ENCODE measurements at places on chromosomes 5 and 9.
A peak's percentile ranks its signal among the peaks of the same experiment; 100 is the strongest.

GRCh38 chr5:174301848-174302625, 256.5 kb downstream of the NSG2 start:
- no peak for DNase-seq

DNA sequence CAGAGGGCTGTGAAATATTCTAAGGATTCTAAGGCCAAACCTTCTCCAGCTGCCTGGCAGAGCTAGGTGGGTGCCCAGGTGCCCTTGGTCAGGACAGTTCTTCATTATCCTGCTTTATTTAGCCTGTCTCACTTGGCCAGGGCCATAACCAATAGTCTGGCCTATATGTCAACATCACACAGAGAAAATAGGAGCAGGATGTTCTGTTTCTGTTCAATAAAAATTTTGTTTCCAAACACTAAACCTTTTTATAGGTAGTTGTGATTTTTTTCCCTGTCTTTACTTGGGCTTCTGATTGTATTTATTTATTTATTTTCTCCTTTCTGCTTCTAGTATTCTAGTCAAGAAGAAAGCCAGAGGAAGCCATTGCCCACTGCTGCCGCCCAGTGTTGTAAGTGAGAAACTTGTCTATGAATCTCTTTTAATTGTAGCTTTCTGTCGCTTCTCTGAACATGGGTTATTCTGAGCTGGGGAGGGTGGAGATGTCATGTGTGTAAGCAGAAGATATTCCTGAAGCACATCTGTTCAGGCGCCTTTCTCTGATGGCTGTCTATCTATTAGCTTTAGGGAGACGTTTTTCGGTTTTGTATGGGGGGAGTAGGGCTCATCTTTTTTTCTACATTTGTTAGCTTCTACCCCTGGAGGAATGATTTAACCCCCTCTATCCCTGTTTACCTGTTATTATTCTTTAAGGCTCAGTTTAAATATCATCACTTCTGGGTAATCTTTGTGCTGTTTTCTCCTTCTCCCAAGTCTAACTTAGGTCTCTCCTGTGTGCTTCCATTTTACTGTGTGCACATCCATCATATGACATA, 97.1 kb downstream of the UNC13B start:
- DNase-seq: peak; percentile 12

DNA sequence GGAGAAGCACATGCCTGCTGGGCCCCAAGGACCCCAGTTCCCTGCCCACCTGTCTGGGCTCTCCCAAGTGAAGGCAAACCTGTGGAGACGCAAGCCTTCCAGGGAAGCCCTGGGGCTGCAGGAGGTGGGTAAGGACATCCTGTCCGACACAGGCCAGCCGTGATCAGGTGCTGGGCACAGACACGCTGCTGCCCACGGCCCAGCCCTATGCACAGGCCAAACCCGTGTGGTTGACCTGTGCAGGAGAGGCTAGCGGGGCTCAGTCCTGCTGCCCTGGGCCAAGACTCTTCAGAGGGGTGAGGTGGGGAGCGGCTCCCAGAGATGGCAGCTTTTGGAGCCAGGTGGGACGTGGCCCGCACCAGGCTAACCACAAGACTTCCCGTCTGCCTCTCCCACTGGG, 14.3 kb downstream of the LHX3 start:
- no peak for DNase-seq

DNA sequence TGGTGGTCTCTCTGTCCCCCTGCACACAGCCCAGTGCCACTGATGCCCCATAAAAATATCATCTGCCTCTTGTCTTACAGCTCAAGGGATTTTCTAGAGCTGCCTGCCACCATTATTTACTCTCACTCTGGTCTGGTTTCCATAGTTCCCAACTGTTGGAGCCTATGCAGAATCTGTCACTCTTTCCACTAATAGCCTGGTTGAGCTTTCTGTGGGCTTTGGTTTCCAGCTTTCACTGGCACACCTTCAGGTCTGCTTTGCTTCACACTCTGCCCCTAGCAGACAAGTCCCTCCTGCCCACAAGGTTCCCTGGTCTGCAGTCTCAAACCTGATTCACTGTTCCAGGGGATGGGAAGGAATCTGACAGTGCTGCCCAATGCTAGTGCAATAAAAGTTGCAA, 103.0 kb upstream of the FTMT start:
- DNase-seq: no peak

GRCh38 chr5:91367344-91367743, 15.8 kb downstream of the ARRDC3 start:
- no peak for DNase-seq

DNA sequence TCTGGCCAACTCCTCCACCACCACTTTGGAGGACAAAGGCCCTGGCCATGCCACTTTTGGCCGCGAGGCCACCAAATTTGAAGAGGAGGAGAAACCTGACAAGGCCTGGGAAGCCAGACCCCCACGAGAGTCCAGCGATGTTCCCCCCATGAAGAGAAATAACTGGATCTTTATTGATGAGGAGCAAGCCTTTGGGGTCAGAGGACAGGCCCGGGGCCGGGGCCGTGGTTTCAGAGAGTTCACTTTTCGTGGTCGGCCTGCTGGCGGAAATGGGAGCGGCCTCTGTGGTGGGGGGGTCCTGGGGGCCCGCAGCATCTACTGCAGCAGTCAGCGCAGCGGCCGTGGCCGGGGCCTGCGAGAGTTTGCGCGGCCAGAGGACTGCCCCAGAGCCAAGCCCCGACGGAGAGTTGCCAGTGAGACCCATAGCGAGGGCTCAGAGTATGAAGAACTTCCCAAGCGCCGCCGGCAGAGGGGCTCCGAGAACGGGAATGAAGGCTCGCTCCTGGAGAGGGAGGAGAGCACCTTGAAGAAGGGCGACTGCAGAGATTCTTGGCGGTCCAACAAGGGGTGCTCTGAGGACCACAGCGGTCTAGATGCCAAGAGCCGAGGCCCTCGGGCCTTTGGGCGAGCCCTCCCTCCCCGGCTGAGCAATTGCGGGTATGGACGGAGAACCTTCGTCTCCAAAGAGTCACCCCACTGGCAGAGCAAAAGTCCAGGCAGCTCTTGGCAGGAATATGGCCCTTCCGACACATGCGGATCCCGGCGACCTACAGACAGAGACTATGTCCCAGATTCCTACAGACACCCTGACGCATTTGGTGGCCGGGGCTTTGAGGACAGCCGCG, 27.4 kb upstream of the POMT1 start:
- no peak for DNase-seq

GRCh38 chr5:159021136-159021900, 78.4 kb downstream of the EBF1 start:
- no peak for DNase-seq

DNA sequence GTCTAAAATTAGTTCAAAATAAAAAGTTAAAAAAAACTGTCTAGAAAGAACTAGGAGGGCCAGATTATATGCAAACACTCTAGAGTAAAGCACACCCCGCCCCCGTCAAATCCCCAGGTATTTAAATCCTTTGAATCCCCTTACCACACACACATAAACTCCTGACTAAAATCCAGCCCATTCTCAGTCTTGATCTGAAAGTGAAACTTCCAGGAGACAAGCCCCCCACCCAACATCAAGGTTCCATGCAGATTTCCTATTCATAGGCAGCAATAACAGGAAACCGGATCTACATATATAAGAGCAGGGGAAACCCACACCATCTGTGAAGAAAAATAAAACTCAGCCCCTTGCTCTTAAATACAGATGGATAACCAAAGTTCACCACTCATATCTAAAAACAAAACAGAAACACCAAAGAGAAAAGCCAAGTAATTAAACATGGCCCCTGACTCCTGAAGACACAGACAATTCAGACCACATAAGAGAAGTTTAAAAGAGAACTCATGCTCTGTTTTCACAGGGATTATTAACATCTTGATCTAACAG, 42.3 kb downstream of the MARCHF3 start:
- peak; percentile 5 for DNase-seq

DNA sequence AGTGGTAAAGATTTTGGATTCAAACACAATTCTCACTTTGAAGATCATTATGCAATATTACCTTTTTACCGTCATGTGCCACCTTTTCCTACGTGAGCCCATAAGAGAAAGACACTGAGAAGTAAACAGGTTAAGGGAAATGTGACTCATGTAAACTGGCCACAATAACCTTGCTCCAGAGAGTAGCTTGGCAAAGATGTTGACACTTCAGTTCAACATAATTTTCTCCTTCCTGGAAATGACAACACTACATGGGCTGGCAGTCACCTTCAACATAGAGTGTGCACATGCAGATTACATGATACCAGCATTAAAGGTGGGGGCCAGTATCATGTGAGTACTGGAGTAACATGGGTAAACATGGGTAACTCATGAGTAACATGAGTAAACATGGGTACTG, 141.9 kb downstream of the CDK5RAP2 start:
- no peak for DNase-seq

DNA sequence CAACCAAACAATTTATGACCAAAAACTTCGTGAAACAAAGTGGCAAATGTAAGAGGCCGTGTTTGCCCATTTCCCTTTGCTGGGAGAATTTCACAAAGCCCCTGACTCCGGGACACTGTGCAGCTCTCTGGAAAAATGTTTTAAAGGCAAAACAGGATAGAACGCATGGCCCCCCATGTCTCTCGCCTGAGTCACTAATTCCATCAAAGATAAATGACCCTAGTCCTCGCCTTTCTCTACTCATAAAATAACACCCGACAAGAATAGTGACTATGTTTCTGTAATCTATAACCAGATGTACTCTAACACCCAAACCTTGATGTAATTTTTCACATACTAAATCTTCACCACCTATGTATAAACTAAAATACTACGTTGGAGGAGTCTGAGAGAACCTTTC, 55.7 kb upstream of the SAP30L start:
- DNase-seq: no peak

DNA sequence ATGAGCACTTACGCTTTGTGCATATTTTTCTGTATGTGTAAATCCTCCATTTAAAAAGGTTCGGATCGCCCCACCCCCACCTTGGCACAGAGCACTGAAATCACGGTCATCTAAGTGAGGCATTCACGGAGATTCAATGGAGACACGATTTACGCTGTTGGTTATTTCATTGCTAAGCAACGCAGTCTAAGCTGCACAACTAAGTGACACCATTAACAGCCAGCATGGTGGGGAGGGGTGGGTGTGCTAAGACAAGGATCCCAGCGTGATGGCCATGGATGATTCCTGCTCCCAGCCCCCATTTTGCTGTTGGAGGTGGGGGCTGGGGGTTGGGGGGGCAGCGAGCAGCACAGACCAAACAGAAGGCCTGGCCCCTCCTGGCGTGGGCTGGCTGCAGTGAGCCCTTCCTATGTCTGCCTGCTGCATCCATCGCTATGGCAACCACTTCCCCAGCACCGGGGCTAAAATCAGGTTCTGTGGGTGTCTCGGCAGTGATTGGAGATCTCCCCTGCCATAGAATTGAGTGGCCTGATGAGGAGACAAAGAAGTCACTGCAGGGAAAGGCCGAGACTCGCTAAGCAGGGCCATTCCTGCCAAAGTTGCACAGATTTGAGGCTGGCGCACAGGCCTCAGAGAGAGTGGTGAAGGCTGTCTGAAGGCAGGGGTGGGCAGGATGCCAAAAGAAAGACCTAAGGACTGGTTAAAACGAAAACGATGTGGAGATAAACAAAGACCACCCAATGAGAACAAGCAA, 14.3 kb upstream of the MARCHF6 start:
- DNase-seq: no peak

- no peak for DNase-seq
These were observed 412.8 kb downstream of the NFIB start for GRCh38 chr9:13901176-13901575.

DNA sequence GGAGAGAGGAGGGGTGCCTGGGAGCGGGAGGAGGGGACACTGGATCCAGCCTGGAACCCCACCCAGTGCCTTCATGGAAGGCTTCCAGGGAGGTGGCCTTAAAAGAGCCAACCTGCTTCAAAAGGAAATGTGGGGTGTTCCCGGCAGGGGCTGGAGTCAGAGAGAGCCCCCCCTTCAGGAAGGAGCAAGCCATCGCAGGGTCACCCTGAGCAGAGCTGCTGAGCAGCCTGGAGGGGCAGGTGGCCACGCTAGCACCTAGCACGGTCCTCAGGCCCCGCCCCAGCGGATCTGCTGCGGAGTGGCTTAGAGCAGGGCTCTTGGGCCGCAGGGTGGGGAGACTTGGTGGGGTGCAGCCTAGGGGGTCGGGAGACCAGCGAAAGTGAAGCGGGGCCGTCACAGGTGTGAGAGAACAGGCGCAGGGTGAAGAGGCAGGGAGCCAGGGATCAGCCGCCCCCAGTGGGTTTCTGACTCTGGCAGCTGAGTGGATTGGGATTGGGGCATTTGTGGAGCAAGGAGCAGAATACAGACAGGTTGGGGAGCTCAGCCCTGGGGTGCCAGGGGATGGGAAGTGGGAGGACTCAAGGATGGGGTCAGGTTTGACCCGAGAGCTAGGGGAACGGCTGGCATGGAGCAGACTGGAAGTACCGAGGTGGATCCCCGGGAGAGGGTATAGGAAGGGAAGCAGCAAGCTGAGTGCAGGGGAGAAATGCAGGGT, 1.5 kb downstream of the LCN2 start:
- no peak for DNase-seq
